ENCODE measurements at places on chromosomes 1 and 21.

GRCh38 chr1:10940838-10941237 lies 71.6 kb upstream of the TARDBP start:
- no peak for DNase-seq

DNA sequence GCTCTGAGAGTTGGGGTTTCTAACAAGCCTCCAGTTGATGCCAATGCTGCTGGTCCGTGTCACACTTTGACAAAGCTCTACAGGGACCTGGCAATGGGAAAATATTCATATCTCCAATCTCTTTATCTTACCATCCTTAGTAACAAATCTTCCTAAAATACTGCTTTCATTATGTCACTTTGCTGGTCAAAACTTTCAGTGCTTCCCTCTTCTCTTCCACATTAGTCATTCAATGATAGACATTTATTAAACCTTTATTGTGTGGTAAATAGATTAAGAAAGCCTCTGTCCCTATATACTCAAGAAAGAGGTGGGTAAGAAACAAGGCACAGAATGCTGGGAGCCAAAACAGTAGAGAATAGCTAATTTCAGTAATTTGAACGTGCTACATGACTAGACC lies 79.3 kb downstream of the SLC44A5 start:
- DNase-seq, result no peak

DNA sequence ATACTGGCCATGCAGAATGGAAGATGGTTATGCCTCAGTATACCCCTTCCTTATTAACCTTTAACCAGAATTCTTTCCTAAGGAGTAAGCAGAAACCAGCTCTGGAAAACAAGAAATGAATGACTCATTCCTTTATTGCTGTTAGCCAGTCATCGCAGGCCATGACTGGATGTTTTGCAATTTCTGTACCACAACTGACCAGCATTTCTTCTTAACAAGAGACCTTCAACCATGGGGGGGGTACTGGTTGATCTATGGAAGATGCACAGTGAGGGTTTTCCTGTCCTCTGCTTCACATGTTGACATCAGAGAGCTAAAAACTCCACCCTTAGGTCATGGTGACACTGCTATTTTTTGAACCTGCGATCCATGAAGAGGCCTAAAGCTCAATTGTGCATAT lies 28.0 kb upstream of the RNF2 start:
- DNase-seq, result no peak

GRCh38 chr1:2160451-2161300 lies 33.9 kb downstream of the FAAP20 start:
- DNase-seq, result no peak

DNA sequence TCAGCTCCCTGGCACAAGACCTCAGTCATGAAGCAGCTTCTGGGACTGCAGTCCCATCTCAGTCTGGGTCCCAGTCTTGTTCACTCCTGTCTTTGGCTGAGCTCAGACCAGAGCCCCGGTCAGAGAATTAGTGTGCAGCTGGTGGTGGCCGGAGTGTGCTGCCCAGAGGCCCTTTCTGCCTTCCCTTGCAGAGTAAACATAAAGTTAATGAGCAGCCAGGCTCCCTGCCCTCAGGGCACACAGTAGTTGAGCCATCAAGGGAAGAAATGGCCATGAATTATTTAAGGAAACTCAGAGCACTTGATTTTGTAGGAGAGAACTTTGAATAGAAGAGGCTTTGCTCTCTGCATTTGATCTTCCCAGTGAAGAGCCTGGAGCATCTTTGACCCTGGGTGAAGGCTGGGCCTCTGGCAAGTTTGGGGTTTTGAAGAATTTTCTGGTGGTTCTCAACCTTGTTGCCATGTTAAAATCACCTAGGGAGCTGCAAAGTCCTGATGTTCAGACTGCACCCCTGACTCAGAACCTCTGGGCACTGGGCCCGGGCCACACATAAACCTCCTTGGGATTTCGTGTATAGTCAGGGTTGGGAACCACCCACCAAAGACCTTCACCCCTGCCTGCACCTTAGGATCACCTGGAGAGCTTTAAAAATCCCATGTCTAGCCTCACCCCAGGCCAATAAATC lies 26.4 kb upstream of the SELENON start:
- DNase-seq, result no peak

GRCh38 chr1:219147571-219148019 lies 26.1 kb upstream of the LYPLAL1 start:
- DNase-seq, result no peak

GRCh38 chr1:244920911-244921761 lies 56.8 kb upstream of the HNRNPU start:
- no peak for DNase-seq

GRCh38 chr1:187648091-187648490 lies 819.3 kb downstream of the PLA2G4A start:
- DNase-seq, result no peak

GRCh38 chr1:156448134-156448967 lies 52.2 kb downstream of the MEF2D start:
- no peak for DNase-seq

GRCh38 chr1:180230416-180230790 lies 339 bp downstream of the LHX4 start:
- DNase-seq, result no peak

- DNase-seq, result no peak
Measured at GRCh38 chr1:1092149-1092855, 18.2 kb upstream of the RNF223 start.

GRCh38 chr1:224809137-224809536 lies 120.3 kb upstream of the DNAH14 start:
- DNase-seq, result no peak

GRCh38 chr1:182622901-182623528 lies 18.8 kb upstream of the RGS16 start:
- no peak for DNase-seq

- DNase-seq, result no peak
Measured at GRCh38 chr1:86110451-86111129, 46.0 kb downstream of the COL24A1 start.

DNA sequence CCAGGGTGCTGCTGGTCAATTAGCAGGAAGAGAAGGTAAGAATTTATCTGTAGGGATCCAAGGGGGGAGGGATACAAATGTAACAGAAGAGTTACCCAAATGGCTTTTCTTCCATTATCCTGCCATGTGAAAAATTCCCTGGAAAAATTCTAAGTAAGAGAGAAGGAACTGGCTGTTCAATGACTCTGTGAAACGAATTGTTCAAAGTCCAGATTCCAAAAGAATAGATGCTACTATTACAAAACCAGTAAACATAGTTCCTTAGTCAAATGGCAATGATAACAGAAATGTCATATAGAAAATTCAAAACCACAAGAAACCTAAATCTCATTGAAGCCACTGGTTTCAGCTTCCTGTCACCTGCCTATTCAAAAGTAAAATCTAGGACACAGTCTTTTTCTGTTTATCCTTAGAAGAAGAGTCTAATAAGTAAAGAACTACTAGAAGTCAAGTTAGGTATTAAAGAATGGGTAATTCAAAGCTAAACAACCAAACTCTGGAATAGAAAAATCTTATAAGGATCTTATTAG lies 102.6 kb downstream of the ZNF644 start:
- DNase-seq, result no peak

DNA sequence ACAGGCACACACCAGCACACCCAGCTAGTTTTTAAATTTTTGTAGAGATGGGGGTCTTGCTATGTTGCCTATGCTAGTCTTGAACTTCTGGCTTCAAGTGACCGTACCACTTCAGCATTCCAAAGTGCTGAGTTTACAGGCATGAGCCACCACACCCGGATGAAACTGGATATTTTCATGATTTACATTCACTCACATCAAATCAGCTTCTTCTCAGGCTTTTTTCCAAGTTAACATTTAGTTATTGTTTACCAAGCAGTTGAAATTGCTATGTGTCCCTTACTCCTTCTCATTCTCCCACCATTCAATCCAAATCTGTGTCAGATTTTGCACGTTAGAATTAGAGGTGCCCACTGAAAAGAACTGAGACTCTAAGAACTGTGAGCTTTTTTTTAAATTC lies 18.4 kb downstream of the RIT1 start:
- no peak for DNase-seq

GRCh38 chr1:16124377-16125087 lies 31.3 kb downstream of the EPHA2 start:
- no peak for DNase-seq

GRCh38 chr21:41267346-41267745 lies 49.3 kb upstream of the FAM3B start:
- DNase-seq, result no peak

GRCh38 chr1:9838946-9839345 lies 15.2 kb upstream of the CLSTN1 start:
- DNase-seq, result no peak

- DNase-seq, result no peak
Measured at GRCh38 chr1:83090195-83090594, 908.7 kb downstream of the TTLL7 start.

GRCh38 chr1:160727316-160727640 lies 11.8 kb upstream of the SLAMF7 start:
- no peak for DNase-seq

- no peak for DNase-seq
Measured at GRCh38 chr1:23889074-23889473, 21.0 kb upstream of the FUCA1 start.

DNA sequence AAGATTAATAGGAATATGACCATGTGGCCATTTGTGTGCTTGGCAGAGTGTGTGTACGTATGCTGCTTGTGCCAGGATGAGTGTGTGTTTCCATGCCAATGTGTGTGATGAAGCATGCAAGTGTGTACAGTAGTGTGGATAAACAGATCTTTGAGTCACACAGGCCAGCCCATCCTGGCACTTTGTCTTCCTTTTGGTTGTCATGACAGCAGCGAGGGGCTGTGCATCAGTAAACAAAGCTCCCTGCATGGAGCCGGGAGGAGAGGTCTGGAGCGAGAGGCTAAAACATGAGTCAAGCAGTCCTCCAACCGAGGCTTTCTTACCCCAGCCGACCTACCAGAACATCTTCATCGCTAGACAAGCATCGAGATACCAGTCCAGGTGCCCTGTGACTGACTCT lies 221.2 kb downstream of the CACNA1E start:
- DNase-seq, result no peak

DNA sequence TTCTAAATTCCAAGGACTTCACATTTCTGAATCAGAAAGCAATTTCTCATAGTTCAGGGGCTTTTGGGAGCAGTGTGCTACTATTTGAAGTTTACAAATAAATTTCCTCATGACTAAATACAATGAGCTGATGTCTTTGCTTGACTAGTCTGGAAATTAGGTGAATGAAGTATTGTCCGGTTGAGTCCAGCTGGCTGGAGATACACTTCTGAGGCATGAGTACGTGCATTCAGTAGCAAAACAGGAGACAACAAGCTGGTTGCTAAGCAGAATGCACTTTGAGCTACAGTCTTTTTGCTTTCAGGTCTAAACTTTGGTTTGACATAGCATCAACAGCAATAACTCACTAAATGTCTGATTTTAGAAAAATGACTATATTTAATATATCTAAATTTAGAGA lies 27.1 kb downstream of the ZNHIT6 start:
- DNase-seq, result no peak

- no peak for DNase-seq
Measured at GRCh38 chr1:203143641-203144040, 16.1 kb downstream of the ADORA1 start.

DNA sequence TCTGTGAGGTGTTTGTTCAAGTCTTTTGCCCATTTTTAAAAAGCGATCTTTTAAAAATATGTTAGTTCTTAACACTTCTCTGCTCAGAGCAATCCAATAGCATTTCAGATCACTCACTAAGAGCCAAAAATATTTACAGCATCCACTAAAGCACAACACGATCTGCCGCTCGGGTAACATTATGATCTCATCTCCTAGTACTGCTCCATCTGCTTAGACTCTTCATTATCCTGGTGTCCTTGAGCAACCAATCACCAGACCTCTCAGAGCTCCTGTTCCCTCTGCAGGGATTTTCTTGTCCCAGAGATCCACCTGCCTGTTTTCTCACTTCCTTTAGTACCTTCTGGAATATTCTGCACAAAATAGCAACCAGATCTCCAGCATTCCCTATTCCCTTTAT lies 235.3 kb upstream of the ESRRG start:
- DNase-seq, result no peak

DNA sequence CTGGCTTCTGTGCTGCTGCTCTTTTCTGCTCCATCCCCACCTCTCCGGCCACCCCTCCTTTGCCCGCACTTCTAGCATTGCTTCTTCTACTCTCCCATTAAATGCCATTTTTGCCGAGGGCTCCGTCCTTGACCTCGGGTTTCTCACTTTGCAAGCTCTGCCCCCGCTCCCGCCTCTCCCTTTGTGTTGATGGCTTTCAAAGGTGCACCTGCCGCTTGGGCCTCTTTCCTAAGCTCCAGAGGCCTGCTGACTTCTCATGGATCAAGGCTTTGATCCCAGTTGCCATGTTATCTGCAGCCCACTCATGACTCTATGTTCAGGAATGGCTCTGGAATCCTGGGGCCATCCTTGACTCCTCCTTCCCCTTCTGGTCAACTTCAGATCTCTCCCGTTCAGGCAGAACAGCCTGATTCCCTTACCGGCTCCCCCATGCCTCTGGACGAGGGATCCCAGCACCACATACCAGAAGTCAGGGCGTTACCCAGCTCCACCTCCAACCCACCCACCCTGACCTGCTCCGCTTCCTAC lies 54.3 kb downstream of the TLR5 start:
- no peak for DNase-seq

- DNase-seq, result no peak
Measured at GRCh38 chr1:219088778-219089557, 84.7 kb upstream of the LYPLAL1 start.

DNA sequence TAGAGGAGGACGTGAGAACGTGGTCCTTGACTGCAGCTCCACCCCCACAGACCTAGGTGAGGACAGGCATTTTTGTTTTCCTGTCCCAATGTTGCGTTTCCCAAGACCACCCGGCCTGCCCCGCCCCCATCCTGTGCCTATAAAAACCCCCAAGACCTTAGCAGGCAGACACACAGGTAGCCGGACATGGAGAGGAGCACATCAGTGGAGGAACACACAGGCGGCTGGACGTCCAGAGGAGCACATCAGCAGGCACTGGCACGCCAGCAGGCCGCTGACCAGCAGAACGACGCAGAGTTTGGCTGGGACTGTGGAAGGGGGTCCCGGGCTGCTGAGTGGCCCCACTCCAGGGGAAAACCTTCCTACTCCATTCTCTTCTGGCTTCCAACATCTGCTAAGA lies 12.7 kb upstream of the HMGCL start:
- DNase-seq, result no peak
